ENCODE measurements at places on chromosomes 5 and 9.

DNA sequence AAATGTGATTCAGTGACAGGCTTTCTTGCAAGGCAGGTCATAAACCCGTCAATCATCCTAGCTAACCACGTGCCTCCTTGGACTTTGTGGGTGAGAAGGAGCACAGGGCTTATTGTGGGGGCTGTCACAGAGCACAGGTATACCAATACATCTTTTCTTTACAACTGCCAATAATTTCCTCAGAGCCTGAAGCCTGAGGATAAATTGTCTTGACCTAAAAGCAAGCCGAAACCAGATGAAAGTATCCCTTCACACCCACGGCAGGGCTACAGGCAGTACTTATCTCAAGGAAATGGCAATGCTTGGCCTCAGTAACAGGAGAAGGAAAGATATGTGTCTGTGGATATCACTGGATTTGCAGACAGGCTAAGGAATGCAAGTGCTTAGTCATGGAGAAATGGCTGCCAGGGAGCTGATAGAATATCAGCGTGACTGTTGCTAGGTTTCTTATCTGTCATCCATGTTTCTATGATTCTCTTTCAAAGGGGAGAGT is 90.3 kb upstream of the ZNF366 start:
- no peak for DNase-seq

DNA sequence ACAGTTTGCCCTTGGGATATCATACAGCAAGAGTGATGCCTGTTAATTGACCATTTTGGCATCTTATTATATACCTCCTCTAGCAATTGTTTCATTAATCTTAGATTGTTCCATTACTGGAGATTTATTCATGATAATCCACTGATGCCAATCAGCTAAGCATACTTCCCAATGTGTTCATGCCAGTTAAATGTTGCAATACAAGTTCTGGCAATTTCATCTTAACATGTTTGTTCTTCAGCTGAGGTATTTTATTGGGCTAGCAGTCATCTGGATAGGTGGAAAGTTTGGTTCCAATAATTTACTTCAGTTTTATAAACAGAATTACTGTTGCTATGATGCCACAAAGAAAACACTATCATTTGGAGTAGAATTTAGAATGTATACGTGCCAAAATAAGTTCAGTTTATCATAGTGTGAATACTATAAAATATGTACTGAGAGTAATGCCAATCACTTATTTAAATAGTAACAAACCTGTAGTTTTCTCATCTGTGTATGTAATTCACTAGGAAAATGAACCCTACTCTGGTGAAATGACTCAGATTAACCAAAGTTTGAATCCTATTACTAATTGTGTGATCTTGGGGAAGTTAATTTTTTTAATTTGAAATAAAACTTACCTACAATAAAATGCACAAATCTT is 27.9 kb upstream of the IL31RA start:
- DNase-seq, result no peak

DNA sequence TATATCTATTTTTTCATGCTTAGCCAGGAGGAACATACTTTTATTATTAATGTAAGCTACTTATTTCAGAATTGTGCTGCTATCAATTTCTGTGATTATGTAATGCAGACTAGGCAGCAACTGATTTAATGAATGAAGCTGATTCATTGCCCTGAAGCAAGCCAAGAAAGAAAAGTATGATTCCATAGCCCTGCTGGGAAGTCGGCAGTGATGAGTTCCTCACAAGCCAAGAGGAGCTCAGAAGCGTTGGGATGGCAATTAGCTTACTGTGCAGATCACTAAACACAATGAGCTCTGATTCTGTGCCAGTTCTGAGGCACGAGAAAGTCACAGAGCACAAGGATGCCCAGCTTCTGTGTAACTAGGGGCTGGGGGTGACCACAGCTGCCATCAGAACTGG is 254.3 kb upstream of the KLF9 start:
- DNase-seq, result no peak

GRCh38 chr5:156687514-156687913 is 162.6 kb upstream of the PPP1R2B start:
- DNase-seq, result peak; percentile 12

- no peak for DNase-seq
Measured at GRCh38 chr5:42641336-42642005, 115.1 kb upstream of the CCDC152 start.

DNA sequence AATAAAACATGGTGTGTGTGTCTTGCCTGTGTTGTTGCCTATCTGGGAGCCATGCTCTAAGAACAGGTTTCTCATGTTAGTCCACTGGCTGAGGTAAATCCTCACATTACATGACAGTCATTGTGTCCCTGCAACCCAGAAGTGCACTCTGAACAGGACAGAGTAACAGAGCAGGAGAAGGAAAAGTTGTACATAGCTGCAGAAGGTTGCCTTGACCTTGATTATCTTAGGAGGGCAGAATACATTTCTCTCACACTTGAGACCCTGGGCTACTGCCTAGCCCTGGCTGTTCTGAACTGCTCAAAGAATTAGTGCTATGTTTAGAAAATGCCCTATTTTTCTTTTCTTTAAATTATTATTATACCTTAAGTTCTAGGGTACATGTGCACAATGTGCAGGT is 16.9 kb downstream of the ZNF189 start:
- DNase-seq, result no peak

DNA sequence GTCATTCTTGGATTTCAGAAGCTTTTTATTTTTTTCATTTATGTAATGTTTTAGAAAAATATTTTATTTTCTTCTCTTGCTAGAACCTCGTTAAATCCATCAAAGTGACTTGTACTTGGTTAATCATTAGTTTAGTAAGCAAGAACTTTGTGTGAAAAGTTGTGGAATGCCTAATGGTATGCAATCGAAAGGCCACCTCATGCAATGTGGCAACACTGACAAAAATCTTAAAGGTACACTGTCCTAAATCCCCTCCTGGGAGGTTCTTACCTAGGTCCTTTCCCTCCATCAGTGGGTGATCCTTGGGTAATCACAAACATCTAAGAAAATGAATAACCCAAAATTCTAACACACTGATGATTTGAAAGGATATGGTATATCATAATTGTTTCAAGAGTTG is 304.2 kb downstream of the DNAH5 start:
- no peak for DNase-seq

DNA sequence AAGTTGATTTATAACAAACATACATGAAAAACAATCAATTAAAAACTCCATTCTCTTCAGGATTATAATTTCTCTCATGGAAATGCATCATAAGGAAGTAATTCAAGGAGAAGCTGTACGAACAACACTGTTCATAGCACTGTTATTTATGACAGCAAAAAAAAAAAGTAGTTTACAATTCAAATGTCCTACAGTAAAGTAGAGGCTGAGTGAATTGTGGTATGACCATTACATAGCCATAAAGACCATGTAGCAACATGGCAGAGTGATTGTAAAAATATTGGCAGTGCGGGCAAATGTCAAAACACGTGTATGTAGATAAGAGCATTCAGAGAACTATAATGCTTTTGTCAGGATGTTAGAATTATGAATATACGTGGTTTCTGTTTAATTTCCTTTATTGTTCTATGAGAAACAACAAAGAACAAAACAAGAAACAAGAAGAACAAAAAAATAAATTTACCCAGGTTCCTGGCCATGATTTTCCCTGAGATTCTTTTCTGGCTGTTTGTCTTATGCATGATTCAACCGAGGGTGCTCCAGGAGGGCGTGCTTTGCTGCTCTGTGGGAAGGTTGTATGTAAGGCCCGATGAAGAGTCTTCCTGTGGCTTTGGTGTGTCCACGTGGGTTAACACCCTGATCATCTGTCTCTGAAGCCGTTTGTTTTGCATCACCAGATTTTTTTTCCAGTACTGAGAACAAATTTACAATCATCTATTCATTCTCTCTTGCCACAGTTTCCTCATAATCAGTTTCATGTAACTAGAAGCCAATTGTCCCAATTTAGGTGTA is 28.8 kb downstream of the GCNT4 start:
- DNase-seq, result no peak

- DNase-seq, result no peak
Measured at GRCh38 chr9:34322899-34323591, 6.0 kb downstream of the KIF24 start.

DNA sequence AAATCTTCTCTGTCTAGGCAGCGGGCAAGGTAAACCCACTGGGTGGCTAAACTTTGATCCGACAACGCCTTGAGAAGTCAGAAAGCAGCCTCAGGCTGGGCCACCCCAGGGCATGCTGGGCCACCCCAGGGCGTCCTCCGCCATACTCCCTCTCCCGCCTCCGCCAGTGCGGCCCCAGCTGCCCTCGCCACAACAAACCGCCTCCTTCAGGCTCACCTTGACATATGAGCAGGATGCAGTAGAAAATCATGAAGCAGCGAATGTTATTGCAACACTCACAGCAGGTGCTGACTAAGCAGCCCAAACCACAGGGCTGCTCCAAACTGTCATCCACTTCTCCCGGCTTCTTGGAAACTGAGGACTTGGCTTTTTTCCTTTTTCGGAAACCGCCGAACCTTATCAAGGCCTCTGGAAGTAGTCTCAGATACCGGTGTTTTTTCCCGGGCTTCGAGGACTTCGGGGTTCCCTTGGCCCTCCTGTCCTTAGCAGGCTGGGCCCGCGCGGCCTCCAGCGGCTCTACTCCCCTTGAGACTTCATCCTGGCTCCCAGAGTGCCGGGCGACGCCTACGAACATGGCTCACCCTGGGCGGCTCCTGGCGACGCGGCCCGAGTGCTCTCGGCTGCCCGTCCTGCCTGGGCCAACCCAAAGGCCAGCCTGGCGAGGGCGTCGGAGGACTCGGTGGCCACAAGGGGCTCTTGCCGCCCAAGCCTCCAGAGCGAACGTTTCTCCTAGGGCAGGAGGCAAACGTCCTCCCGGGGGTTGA is at the start of gene SLCO6A1:
TSS of gene SLCO6A1 (minus strand) at position 731 of the 764 bp plus-strand sequence. CDS start at position 574, 157 bp downstream.
- DNase-seq, result no peak

DNA sequence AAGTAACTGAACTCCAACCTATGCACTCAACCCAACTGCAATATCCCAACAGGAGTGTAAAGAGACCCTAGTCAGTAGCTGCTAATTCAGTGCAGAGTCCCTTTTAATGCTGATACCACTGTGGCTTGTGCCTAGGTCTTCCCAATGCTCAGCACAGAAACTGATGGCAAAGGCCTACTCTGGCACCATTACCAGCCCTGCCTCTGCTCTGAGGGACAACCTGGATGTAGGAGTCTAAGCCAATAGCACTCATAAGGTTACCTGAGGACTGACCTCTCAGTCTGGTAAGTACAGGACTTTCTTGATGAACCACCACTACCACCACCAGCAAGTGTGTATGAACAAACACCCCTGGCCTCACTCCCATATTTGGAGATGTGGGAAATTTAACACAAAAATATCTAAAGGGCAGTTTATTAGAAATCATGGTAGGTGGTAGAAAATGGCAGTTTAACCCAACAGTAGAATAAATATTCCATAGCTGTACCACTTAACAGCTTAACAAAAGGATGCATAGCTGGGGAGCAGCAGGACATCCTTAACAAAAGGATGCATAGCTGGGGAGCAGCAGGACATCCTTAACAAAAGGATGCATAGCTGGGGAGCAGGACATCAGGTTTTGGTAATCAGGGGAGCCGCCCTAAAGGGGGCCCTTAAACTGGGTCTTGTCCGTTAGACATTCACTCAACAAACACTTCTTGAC is 11.0 kb upstream of the DNAJA1 start:
- DNase-seq, result no peak

DNA sequence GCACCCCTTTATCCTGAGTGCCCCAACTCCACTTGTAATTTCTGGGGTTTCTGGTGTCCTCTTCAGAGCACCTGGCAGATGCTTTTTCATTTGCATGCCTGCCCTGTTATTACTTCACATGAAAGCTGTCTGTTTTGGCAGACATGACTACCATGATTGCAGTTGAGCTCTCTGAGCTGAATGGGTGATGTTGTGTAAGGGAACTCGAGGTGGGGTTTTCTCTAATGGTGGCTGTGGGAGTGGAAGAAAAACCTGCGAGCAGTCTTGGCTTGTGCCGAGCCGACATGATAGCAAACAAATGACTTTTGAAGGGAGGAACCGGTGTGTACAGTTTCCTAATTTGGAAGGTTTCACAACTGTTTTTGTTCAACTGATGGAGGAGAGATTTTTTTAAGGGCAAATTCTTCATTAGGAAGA is 196.2 kb downstream of the AOPEP start:
- DNase-seq, result no peak

DNA sequence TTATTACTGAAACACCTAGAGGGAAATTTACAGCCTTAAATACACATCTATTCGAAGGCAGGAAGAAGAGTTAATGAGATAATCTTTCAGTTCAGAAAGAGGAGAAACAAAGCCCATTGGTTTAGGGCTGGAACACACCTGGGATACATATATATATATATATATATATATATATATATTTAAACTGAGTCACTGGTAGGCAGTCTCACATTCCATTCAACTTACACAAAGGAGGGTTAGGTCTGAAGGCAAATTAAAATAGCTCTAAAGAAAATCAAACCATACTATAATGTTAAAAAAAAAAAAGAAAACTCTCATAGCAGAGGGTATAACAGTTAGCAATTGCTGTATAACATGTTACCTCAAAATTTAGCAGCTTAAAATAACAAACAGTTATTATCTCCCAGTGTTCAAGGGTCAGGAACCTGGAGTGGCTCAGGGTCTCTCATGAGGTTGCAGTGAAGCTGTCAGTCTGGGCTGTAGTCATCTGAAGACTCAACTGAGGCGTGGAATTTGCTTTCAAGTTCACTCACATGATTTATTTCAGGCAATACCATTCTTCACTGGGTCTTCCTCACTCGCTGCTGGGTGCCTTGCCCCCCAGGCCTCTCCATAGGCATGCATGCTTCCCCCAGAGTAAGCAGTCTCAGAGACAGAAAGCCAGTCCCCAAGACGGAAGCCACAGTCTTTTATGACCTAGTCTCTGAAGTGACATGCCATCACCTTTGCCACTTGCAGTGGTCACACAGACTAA is 332.8 kb downstream of the NSG2 start:
- no peak for DNase-seq

DNA sequence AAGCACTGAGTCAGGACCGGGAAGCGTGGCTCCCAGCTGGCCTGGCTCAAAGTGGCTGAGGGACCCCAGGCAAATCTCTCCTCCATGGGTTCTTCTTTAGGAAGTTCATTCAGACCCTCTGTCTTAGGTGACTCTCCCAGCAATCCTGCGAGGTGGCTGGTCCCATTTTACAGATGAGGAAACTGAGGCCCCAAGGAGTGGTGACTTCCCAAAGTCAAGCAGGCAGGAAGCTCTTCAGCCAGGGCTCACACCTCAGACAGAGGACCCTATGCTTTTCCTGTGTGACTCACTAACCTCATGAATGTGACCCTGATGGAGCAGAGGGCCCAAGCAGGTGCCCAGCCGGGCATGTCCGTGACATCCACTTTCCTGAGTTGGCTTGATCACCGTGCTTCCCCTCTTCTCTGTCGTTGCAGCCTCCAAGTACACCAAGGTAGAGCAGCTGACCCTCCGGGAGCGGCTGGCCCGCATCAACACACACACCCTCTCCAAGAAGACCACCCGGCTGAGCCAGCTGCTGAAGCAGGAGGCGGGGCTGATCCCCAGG is 36.5 kb downstream of the ARHGEF37 start:
- no peak for DNase-seq

- DNase-seq, result no peak
Measured at GRCh38 chr9:87088192-87088591, 140.9 kb upstream of the GAS1 start.

- DNase-seq, result peak; percentile 5
Measured at GRCh38 chr5:180197016-180197702, 11.9 kb downstream of the RASGEF1C start.
